ENCODE measurements at places on chromosomes 16 and 17.

DNA sequence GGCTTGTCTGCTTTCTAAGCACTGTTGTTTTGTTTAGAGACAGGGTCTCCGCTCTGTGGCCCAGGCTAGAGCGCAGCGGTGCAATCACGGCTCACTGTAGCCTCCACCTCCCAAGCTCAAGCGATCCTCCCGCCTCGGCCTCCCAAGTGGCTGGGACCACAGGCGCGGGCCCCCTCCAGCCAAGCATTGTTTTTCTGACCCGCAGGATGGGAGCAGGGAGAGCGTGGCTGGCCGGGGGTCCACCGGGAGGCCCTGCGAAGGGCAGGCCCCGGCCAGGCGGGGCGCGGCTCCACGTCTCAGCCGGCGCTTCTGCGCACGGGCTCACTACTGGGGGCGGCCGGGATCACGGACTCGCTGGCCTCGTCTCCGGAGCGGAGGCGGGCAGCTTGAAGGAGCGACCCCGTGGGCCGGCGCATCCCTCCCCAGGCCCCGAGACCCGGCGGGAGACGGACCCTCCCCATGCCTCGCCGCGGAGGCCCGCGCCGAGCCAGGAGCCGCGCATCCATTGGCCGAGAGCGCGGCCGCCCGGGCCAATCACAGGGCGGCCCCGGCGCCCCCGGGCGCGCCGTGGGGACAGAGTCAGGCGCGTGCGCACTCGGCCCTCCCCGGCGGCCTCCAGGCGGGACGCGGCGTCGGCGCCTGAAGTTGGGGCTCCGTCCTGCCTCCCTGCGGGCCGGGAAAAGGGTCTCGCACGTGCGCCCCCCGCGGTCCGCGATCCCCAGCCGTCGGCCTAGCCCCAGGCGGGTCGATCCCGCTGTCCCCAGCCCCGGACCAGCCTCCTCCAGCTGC is 24.9 kb downstream of the ACTG1 start:
- DNase-seq = peak; percentile 31

DNA sequence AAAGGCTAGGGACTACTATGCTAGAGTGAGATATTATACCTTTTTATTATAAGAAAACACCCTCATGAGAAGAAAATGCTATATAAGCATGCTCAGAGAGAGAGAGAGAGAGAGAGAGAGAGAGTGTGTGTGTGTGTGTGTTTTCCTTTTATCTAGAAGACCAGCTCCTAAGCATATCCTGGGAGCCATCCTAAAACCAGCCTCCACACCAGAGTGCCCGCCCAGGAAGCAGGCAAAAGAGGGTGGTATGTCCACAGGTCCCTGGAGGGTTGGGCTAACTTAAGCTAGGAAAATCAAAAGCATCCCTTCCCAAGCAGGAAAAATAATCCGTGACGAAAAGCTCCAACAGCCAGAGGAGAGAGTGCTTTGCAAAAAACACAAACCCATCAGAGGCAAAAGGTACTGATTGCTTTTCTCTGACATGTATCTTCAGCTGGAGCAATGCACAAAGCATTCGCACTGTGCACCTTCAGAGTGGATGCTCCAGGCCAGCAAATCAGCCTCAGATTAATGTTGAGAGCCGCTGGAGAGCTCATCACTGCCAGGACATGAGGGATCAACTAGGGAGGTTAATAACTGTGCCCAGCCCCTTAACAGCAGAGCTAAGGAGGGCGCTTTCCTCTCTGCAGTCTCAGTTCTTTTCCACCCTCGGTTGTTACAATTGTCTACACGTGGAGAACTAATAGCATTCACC is 125.1 kb downstream of the SLC39A11 start:
- DNase-seq = no peak

DNA sequence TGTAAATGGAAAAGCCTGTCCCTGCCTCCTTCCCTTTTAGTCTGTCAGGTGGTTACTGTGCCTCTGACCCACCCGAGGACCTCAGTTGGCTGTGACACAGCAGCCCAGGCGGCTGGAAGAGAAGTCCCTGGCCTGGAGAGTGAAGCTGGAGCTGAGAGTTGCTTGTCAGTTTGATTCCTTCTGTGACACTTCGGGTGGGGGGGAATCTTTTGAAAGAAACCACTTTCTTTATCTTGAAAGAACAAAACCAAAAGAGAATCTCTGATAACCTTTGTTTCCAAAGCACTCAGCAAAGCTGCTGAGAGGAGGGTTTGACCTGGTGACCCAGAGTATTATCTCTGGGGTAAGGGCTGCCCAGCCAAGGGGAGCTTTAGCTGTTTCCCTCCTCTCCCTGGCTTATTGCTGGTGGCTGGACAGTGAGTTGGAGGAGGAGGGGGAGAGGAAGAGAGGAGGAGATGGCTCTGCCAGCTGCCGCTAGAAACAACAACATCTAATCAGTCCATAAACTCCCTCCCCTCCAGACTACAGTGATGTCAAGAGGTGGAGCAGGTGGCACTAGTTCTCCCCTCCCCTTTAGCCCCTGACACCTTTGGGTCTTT is 34.0 kb downstream of the YPEL2 start:
- DNase-seq = no peak

GRCh38 chr17:7856011-7856810 is 1.1 kb downstream of the NAA38 start:
- DNase-seq = no peak

DNA sequence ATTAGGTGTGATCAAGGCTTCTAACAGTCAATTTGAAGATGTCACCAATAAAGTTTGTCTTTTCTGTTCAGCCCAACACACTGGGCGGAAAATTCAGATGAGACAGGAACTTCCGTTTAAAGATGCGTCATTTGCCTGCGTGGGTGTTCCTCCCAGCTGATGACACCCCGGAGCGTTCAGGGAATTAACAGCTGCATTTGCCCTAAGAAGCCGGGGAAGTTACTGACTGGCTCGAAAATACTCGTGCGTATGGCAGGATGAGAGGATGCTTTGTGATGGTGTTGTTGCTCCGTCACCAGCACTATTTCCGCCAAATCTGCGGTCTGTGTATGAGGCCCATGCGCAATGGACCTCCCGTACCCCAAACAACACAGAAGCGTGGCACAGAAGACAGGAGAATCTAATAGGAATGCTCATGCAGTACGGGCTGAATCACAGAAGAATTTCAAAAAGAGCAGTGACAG is 11.9 kb upstream of the PVALEF start:
- DNase-seq = no peak

DNA sequence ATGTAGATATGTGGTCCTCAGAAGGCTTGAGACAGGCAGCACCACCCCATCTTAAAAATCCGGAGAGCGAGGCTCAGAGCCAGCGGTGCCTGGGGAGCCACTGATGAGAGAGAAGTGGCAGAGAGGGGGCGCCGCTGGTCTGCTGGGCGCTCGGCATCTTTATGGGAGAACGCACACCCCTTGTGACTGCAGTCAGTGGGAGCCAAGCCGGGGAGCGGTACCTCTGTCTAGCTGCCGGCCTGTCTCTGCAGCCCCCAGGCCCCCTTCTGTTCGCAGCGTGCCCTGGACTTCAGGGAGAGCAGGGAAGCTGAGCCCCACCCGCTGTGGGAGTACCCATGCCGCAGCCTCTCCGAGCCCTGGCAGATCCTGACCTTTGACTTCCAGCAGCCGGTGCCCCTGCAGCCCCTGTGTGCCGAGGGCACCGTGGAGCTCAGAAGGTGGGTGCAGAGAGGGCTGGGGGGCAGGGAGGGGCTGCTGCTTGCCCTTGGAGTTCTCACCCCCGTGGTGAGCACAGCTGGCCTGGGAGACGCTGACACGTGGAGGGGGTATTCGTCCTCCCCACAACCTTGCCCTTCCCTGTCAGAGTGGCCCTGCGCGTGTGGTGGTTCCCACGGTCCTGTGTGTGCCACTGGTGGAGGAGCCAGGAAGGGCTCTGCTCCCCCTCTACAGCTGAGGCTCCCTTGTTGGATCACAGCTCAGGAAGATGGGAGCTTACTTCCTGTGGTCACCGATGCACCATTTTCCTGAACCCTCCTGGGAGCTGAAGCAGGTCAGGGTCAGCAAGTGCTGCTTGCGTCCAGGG is 44.8 kb downstream of the PRMT7 start:
- no peak for DNase-seq

DNA sequence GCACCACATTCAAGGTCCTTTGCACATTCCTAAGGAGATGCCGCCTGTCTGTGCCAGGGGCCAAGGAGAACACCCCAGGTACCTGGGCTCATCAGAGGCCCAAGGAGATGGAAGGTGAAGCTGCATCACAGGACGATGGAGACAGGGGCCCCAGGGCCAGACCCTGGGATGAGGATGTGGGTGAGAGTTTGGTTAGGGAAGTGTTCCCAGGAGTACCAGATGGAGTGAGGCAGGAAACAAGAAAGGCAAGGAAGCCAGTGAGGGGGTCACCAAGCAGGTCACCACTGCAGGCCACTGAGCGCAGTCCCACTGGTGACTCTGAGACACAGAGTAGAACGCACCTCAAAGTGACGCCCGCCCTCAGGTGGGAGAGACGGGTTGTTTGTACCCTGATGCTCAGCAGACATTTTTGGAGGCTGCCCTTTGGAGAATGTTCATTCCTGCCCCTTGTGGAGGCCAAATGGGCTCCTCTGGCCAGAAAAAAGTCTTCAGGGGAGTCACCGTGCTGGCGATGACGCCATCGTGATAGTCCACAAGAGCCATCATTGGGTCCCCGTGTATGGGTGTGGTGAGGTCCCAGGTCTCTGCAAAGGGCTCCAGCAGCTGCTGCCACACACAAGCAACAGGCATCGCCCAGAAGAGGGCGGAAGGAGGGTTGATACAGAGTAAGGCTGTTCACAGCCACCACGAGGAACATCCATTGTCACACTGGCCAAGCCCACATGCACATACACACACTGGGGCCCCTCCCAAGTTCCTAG is 57.5 kb downstream of the BEAN1 start:
- no peak for DNase-seq

- no peak for DNase-seq
Observed at GRCh38 chr16:69187446-69188235, 677 bp downstream of the SNTB2 start.

DNA sequence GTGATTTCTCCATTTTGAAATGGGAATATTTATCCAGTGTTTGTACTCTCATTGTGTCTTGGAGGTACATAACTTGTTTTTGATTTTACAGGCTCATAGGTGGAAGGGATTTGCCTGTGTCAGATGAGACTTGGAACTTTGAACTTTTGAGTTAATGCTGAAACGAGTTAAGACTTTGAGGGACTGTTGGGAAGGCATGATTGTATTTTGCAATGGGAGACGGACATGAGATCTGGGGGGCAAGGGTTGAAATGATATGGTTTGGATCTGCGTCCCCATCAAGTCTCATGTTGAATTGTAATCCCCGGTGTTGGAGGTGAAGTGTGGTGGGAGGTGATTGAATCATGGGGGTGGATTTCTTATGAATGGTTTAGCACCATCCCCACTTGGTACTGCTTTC is 21.8 kb downstream of the PRDM7 start:
- no peak for DNase-seq

DNA sequence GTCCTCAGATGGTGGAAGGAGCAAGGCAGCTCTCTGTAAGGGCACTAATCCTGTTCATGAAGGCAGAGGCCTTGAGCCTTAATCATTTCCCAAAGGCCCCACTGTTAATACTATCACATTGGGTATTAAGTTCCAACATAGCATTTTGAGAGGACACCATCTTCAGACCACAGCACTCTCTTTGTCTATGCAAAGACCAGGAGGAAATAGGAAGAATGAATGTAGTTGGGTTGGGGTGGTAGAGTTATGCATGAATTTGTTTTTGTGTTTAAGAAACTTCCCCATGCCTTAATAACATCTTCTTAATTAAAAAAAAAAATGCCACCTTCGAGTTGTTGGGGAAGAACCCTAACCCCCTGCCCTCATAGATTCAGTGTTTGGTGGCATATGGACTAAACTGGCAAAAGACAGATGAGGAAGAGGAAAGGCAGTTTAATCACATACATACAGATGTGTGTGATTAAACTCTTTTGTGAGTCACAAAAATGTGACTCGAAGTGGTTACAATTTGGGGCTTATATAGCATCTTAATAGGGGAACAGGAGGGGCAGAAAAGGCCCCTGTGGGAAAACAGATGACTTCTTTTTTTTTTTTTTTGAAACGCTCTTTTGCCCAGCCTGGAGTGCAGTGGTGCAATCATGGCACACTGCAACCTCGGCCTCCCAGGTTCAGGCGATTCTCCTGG is 35.0 kb upstream of the SLC5A10 start:
- no peak for DNase-seq

DNA sequence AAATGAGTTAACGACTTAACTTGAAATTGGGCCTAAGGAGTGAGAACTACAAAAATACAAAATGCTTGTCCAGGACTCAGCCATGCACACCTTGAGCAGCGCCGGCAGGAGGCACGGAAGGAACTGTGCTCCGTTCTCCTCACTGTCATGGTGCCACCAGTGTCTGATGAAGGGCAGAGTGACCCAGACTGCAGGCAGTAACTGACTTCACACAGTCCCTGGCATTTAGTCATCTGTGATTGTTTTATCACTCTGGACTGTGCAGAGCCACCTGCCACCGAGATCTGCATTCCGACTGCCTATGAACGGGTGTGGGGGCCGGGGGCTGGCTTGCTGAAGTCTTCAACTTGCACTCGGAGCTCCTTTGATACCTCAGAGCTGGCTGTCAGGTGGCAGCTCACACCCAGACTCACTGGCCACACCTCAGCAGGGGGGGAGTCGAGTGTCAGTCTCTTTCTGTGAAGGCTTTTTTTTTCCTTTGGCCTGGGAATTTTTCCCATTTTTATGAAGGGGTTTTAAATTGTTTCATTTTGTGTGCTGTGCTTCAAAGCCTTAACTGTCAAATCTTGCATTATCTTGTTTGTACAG is 20.2 kb upstream of the ENDOV start:
- no peak for DNase-seq

DNA sequence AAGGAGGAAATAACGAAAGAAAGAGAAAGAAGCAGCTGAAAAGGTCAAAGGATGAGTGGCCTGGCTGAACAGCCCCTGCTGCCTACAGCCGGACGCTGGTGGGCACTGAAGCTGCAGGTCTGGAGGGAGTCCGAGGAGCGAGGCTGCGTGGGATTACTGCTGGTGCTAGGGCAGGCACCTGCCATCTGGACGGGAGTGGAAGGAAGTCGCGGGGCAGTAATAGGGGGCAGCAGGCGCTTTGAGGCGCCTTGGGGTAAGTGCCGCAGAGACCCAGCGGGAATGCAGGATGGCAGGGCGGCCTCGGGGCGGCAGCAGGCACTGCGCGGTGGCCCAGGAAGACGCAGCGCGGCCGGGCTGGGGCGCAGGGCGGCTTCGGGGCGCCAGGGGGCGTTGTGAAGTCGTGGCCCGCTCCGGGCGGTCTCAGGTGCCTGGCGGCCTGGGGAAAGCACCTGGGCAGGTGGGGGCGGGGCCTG is 303 bp upstream of the SCNN1G start:
- peak; percentile 25 for DNase-seq

GRCh38 chr16:564690-565418 is 2.0 kb upstream of the NHLRC4 start:
- no peak for DNase-seq

GRCh38 chr17:66542129-66542966 is 239.9 kb downstream of the PRKCA start:
- DNase-seq = no peak

- DNase-seq = no peak
Observed at GRCh38 chr16:52384378-52384777, 162.6 kb downstream of the TOX3 start.

DNA sequence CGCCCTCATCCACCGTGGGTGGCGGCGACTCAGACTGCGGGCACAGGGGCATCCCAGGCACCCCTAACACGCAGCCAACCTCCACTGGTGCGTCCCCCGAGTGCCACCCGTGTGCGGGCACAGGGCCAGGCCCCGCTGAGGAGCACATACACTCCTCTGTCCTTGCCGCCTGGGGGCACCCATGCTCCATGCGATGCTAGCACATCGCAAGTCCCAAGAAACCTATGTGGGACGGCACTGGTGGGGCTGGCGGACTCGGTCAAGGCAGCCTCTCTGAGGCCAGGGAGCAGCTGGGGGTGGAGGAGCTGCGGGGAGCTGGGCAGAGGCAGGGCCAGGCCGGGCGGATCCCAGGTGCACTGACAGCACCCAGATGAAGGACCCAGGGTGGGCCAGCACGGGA is 4.0 kb downstream of the ZNF598 start:
- DNase-seq = no peak
